ENCODE measurements at places on chromosomes 1 and 21.

DNA sequence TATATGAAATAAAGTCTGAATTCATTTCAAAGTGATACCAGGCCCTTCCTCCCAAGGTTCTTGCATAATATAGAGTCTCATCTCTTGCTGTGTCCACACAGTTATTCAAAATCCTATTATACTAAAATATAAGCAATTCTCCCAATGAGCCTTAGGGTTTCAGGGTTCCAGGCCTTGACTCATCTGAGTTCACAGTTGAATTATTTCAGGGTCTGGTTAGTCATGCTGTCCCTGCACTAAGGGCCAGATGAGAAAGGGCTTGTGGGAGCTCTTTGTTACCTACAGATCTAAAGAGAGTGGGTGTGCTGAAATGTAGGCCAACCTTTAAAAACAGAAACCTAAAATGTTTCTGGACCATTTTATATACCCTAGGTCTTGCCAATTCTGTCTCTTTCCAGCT lies 337.5 kb upstream of the LRRC7 start:
- no peak for DNase-seq

GRCh38 chr1:31730336-31731048 lies 26.7 kb upstream of the COL16A1 start:
- no peak for DNase-seq

DNA sequence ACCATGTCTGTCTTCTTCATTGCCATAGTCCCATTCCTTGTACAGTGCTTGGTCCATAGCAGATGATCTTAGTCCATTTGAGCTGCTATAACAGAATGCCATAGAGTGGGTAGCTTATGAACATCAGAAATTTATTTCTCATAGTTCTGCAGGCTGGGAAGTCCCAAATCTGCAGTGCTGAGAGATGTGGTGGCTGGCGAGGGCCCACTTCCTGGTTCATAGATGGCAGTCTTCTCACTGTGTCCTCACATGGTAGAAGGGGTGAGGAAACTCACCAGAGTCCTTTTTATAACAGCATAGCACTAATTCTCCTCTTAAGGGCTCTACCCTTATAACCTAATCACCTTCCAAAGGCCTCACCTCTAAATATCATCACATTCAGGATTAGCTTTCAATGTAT lies 23.1 kb upstream of the RAP1A start:
- no peak for DNase-seq

DNA sequence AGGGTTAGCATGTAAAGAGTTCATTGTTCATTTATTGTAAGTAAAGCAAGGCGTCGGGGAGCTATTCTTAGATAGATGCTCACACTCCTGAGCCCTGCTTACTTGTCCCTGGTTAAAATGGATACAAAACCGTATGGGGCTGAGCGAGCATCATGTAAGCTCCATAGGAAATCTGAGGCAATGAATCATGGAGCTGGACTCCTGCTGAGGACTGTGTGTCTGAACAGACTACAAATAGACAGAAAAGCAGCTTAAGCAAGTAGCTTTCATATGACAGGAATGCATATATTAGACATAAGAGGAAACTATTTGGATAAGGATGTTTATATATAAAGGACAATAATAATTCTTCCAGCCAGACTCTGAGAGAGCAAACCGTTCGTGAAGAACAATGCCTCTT lies 604.9 kb upstream of the PTBP2 start:
- no peak for DNase-seq

DNA sequence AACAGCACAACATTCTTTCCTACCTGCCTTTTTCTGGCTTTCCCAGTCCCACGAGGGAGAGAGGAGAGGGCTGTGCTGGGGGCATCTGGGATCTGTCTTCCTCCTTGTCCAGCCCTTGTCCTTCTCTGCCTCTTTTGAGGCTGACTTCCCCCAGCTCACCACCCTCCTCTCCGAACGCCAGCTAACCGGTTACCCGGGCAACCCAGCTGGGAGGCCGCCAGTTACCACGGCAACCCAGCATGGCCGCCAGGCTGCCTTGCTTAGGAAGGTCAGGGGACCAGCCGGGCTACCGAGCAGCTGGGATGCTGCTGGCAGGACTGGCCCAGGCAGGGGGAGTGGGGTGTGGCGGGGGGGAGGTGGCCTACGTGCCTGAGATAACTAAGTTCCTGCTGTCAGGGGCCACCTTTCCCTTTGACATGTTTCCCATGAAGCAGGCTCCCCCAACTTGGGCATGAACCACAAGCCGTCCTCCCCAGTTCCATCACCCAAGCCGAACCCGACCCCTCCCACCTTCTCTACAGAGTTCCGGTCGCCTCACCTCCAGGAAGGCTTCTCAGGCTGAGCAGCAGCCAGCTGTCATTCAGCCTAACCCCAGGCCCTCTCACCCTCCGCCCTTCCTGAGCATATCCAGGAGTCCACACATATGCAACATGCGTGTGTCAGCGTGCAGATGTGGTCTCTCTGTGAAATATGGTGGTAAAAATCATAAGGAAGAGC lies 8.7 kb downstream of the PLEKHA6 start:
- DNase-seq: no peak

- no peak for DNase-seq
Measured at GRCh38 chr1:229474509-229474908, 33.6 kb downstream of the NUP133 start.

DNA sequence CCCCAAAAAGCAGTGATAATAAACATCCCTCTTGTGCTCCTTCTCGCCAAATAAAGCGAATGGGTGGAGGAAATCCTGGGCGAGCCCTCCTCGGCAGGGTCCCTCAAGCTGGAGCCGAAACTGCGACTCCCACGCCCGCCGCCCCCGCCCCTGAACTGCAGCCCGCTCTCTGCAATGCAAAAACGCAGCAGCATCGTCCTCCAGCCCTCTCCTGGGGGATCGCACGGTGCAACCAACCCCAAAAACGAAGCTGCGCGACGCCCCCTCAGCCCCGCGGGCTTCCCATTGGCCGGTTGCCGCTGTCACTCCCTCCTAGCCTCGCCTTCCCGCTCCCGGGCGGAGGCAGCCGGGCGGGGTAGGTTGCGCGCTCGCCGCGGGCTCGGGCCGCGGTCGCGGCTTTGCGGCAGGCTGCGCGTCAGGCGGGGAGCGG lies at the start of gene TMCC2:
Gene TMCC2, plus strand, starts transcription at position 363 of the 430 bp plus-strand sequence. CDS start 619 bp downstream, outside the sequence.
- DNase-seq: no peak

DNA sequence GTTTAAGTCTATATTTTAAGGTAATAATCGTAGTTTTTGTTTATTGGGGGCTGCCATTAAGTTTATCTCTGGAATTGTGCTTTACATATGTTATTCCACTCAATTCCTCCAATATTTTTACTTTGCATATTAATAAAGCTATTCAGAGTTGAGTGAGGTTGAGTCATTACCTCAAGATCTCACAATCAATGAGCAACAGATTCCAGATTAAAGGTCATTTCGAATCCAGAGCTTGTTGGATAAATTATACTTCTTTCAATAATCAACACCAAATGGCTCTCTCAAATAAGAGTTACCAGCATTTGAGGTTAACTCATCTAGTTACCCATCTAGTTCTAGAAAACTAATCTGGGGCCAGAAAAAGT lies 16.7 kb downstream of the RGS4 start:
- no peak for DNase-seq

DNA sequence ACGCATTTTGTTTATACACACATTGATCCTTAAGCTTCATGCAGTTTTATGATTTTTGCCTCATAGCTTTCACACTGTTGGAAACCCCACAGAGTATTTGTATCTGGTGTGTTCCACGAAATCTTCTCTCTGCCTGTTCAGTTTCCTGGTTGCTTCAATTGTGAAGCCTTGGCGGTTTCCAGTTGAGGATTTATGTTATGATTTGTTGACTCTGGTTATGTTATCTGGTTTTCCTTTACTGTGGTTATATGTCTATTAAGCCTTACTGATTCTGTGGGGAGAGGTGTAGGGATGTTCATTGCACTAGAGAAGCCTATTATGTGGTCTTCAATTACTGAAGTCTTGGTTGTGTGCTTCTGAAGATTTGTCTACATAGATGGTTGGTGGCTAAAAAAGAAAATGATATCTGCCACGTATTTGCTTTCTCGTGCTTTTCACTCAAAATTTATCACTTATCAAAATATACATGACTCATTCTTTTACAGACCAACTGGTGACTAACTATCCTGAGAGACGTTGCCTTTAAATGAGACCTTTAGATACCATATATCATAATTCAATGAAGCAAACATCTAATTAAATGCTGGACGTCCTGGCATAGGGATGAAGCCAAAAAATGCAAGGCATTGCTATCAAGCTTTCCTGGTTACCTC lies 488.0 kb upstream of the B3GALT2 start:
- no peak for DNase-seq
